ENCODE measurements at places on chromosomes 6 and 20.

GRCh38 chr20:17442588-17442987, 88.6 kb downstream of the BFSP1 start:
- no peak for DNase-seq

GRCh38 chr6:75154973-75155372, 50.9 kb downstream of the COL12A1 start:
- no peak for DNase-seq

DNA sequence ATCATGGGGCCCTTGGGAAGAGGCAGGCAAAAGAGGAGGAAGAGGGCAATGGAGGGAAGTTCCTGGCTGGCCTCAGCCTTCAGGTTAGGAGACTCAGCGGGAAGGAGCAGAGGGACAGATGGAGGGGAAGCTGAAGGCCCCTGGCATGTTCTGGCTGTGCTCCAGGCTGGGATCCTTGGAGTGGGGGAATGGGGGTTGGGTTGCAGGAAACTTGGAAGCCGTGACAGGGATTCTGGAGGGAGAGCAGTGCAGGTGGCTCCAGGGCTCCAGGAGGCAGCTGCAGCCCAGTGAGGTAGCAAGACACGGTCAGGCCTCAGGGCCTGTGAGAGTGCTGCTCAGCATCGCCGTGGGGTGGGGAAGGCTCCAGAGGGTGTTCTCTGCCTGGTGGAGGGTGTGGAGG, 64.6 kb upstream of the SCP2D1 start:
- no peak for DNase-seq

DNA sequence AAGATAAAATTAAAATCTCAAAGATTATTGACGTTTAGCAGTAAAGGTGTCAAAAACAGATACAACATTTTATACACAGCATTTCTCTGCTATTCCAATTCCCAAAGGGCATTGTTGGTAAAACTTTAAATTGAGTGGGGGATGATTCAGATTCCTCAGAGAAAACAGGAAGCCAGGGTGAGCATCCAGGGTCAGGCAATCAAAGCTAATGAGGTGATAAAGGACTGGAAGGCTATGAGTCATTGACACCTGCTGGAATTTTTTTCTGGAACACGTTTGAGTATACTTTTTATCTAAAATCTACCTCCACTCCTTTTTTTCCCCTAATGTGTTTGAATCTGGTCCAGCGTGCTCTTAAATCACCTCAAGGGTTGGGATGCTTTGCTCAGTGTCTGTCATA, 52.2 kb downstream of the FKBP1C start:
- no peak for DNase-seq

- DNase-seq, result no peak
These were observed 241.8 kb downstream of the BCKDHB start for GRCh38 chr6:80348263-80348662.

GRCh38 chr6:158357570-158358216, 45.4 kb downstream of the TULP4 start:
- no peak for DNase-seq

DNA sequence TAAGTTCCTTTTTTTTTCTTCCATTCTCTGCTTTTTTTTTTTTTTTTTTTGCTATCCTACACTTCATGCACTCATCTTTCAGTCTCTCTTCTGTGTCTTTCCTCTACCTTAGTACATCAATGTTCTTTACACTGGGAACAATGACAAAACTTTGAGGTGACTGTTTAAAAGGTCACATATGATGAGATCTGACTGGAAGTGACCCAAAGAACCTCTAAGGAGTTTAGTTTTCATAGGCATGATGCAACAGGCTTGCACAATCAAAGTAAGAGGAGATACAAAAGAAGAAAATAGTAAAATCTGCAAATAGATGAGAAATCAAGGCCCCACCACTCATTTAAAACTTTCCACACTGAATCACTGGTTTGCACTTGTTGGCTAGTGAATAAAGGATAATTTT, 840.8 kb downstream of the TBC1D32 start:
- DNase-seq, result no peak

DNA sequence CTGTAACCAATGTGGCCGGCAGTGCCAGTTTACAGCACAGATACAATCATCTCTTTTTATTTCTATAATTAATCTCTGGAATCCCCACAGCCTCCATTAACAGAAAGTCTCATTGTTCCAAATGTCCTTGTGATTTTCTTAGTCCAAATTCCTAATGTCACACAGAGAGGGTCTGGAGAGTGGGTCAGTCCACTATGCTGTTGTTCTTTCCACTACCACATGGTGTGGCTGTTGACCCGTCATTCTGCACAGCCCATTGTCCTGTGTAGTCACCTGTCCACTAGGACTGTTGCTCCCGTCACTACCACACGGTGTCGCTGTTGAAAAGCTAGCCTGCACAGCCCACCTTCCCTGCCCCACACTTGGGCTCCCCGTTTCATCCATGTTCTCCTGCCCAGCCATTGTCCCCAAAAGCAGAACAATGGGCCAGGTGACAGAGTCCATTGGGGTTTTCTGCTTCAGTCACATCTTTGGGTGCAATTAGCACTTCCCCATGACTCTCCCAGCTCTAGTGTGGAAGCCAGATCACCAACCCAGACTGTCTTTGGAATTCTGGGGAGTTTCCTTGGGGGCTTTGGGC, 8.6 kb upstream of the LBP start:
- DNase-seq, result no peak

DNA sequence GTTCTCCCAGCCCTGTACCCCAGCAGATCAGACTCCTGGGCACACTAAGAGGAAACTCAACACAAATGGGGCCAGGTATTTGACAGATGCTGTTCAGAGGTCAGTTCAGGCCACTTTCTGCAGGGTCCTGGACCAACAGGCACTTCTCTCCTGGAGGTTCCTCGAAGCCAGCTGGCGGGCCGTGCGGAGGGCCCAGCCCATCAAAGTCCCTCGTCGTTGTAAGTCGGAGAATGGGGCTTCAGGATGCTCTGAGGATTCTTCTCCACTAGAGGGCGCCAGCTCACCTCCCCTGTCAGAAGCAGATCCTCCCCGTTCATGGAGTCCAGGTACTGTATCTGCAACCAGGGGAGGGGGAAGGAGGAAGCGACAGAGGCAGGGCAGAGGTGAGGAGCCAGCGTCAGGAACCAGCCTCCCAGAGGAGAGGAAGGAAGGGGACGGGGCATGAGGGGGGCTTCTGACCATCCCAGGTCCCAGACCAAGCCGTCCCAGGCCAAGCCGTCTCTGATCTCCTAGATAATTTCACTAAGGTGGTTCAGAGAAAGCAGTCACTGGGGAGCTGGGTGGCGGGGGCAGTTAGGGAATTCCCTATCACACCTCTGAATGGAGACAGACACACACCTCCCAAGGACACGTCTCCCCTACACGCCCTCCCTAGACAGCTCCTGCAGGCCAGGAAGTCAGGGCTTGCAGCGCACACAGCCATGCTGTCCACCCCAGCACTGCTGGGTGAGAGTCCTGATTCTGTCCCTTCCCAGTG, 11.7 kb upstream of the FAM83C start:
- peak; percentile 37 for DNase-seq

DNA sequence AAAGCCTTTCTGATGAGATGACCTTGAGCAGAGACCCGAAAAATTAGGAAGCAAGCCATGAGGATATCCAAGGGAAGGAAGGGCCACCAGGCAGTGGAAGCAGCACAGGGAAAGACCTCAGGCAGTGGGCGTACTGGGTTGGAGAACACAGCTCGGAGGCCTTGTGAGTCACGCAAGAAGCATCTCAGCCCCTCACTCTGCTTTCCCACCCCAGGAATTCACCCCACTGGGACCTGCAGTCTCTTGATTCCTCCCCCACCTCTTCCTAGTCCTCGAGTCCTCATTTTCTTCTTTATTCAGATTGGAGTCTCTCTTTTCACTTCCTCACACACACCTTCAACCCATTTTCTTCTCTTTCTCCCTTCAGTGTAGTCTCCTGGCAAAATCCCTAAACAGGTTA, 27.0 kb downstream of the RPRD1B start:
- no peak for DNase-seq

DNA sequence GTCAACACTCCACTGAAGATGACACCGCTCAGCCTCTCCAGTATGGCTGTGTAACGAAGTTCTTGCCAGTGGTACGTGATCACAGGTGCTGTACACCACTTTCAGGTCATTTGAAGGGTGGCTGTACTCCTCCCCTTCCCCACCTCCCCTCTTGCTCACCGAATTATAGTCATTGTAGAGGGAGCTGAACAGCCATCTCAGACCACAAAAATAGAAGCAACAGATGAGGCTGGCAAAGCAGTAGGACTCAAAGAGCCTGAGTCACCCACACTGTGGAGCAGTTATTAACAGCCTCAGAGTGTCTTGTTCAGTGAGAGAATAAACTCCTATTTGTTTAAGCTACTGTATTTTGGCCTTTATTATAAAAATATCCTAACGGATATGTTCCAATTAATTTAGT, 192.5 kb upstream of the MCHR2 start:
- DNase-seq, result no peak

DNA sequence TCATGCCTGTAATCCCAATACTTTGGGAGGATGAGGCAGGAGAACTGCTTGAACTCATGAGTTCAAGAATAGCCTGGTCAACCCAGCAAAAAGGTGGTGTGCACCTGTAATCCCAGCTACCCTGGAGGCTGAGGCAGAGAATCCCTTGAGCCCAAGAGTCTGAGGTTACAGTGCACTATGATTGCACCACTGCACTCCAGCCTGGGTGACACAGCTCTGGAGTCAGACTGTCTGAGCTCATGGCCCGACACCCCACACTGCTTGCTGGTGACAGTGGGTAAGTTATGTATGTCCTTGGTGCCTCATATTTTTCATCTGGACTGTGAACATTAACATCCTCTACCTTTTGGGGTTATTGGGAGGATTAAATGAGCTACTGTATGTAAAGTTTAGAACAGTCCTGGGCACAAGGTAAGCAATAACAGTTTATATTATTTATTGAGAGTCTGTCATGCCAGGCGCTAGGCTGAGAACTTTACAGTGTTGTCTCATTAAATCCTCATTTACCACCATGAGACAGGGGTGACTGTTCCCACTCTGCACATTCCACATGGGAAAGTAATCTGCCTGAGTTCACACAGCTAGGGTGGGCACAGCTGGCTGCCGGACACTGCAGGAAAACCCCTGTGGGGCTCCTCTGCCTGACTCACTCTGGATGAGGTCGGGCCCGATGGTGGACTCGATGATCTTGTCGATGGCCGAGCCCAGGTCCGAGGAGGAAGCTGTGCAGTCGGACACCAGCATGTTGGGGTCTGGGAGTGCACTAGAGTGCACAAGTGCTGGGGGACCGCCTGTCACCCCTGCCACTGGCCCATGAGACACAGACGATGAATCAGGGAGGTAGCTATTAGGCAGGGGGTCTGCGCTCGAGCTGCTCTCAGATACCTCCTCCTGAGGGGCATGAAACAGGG, 2.9 kb downstream of the ZNF335 start:
- no peak for DNase-seq

GRCh38 chr6:8279041-8279805, 156.1 kb downstream of the SLC35B3 start:
- no peak for DNase-seq

DNA sequence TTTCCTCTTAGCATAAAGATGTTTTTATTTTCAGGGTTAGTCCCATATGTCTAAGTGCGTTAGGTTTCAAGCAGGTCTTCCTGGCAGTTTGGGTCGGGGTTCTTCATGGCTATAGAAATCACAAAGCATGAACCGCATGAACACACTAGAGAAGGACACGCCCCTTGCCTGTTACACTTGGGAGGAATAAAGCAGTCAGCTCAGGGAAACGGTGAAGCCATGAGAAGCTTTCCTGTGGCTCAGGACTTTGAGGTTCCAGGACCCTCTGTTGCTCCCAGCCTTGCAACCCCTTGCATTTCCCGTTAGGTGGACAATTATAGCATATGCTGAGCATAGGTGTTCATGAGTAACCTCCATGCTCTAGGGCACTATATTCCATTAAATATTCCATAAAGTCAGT, 96.7 kb downstream of the SYCP2 start:
- DNase-seq, result no peak

GRCh38 chr6:116190550-116190949, 63.3 kb downstream of the TSPYL4 start:
- DNase-seq, result no peak

DNA sequence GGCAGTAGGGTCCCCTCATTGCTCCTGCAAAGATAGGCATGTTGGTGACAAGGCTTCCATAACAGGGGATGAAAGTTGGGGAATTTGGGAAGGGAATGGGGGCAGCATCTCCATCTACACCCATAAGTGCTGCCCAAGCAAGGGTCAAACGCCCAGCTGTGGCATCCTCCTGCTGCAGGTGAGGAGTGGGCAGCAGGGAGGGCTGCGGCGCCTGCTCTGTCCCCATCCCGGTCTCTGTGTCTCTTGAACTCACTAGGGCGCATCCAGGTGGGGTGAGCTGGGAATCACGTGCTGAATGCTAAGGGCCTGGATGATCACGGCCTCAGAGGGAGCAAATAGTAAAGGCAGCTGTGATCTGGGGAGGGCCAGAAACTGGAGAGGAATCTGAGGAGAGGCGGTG, 9.1 kb downstream of the MICA start:
- DNase-seq, result no peak

GRCh38 chr20:8433291-8433690, 301.2 kb downstream of the PLCB1 start:
- DNase-seq, result no peak

GRCh38 chr6:8243475-8243874, 141.1 kb upstream of the EEF1E1 start:
- DNase-seq, result no peak

- DNase-seq, result no peak
These were observed 257.4 kb downstream of the MAFB start for GRCh38 chr20:40431611-40432010.

GRCh38 chr6:80280262-80281010, 174.0 kb downstream of the BCKDHB start:
- no peak for DNase-seq

DNA sequence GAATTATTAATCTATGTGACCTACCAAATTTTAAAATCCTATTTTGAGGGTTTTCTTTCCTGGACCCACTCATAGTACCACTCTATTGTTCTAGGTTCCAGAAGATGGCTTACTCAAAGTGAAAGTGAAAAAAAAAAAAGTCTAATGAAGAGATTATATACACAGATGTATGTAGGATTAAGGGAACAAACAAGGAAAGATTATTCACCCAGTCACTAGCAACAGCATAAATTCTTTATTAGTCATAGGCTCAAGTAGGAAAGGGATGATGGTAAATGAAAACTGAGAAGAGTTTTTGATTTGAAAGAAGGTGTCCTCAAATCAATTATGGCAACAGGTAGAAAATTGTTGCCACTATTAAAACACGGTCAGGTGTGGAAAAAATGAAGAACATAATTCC, 923.7 kb downstream of the TBC1D32 start:
- DNase-seq, result no peak

GRCh38 chr20:4788314-4788713, 66.6 kb downstream of the PRND start:
- DNase-seq, result no peak

GRCh38 chr6:82073484-82073883, 174.1 kb downstream of the IBTK start:
- peak; percentile 39 for DNase-seq

DNA sequence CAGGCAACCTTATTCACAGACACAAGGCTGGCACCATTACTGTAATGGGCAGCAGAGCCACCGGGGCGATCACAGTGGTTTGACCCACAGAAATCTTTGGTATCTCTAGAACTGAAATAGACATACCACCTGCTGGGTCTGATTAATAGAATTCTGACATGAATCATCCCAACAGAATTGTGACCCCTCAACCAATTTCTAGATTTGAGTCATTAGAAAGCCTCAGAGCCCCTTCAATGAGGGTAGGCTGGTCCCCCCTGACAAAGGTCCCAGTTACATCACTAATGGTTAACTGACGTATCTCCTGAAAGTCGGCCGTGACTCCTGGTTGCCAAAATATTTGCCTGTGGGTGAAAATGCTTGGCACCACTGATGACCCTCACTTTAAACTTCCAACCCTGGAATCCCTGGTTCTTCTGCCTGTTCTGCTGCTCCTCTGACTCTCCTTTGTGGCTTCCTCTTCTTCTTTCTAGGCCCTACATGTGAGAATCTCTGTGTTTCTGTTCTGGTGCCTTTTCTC, 124.9 kb upstream of the ARID1B start:
- no peak for DNase-seq
